ENCODE measurements at places on chromosomes 7 and 10.
A peak's percentile ranks its signal among the peaks of the same experiment; 100 is the strongest.

GRCh38 chr7:127789031-127789430 lies 137.0 kb downstream of the SND1 start:
- no peak for DNase-seq

GRCh38 chr7:132183781-132184380 lies 392.4 kb downstream of the PLXNA4 start:
- DNase-seq, result peak; percentile 8

- no peak for DNase-seq
Observed at GRCh38 chr10:3699916-3700315, 85.1 kb downstream of the KLF6 start.

DNA sequence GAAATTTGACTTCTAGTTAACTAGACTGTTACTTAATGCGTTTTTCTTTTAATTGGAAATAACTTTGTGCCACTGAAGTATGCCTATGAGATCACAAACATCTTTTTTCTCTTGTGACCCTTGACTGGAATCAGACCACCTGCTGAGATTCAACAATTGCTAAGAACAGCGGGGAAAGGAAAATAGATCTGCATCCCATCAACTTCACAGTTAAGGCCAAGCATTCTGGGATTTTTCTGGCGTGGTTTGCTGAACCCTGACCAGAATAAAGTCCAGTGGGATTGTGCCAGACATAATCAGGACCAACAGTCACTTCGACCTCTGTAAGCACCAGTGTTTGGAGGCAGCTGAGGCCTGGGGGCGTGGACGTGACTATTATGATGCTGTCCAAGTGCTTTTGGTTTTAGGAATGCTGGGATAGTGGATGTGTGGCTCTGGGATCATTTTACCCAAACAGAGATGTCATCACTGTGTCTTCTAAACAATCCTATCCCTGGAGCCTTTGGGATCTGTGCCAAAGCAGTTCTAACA lies 373.3 kb upstream of the PRKCQ start:
- no peak for DNase-seq

GRCh38 chr7:67758551-67758950 lies 761.9 kb downstream of the TYW1 start:
- no peak for DNase-seq

DNA sequence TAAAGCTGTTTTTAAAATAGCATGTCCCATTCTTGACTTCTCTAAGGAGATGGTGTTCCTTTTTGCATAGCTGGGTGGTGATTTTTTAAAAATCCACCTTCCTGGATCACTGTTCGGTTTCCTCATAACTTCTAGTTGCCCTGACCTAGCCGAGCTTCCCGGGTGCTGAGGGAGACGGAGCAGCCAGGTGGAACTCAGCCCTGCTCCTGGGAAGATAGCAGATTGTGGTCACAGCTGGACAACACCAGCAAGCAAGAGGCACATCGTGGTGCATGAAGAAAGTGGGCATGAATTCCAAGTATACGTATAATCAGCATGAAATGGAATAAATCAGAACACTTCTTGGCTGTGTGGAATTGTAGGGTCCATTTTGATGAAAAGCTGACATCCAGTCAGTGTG lies 73.5 kb upstream of the RSU1 start:
- DNase-seq, result no peak

DNA sequence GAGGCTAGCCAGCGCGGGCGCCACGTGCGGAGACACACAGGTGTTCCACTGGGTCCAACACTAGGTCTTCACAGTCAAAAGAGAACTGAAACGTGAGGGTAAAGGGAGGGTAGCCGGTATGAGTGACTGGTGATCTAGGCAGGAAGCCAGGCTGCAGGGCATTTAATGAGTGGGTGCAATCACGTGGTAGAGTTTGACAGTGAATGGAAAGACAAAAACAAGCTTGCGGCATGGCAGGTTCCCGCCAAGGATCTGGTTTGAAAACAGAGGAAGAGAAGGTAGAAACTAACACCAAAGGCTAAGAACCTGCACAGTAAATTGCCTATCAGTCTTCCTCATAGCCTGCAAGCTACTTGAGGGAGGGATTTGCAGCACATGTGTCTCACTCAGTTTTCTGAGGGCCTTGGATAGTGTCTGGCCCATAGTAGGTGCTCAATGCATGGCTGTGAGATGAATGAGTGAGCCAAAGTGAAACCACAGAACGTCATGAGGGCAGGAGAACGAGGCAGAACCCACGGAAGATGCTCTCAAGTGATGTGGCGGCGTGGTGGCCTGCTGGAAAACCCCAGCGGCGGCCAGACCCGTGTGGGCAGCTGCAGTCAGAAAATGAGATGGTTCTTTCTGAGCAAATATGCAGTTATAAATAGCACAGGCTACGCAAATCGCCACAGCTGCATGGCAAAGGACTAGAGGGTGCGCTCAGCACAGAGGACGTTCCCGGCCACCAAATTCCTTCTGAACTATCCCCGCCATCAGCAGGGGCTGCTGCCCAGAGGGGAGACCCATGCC lies 183.6 kb upstream of the NFE2L3 start:
- no peak for DNase-seq

DNA sequence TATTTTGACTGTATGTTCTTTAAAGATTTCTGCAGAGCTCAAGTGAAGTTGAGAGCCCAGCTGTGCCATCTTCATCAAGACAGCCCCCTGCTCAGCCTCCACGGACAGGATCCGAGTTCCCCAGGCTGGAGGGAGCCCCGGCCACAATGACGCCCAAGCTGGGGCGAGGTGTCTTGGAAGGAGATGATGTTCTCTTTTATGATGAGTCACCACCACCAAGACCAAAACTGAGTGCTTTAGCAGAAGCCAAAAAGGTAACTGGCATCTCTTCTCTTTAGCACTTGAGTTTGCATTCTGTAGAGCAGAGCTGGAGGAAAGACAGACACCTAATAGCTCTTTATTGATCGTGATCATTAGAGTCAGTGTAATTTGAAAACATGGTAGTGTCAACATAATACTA lies 33.7 kb downstream of the MCM10 start:
- DNase-seq, result no peak

- no peak for DNase-seq
Observed at GRCh38 chr7:155702616-155703015, 58.2 kb downstream of the RBM33 start.

DNA sequence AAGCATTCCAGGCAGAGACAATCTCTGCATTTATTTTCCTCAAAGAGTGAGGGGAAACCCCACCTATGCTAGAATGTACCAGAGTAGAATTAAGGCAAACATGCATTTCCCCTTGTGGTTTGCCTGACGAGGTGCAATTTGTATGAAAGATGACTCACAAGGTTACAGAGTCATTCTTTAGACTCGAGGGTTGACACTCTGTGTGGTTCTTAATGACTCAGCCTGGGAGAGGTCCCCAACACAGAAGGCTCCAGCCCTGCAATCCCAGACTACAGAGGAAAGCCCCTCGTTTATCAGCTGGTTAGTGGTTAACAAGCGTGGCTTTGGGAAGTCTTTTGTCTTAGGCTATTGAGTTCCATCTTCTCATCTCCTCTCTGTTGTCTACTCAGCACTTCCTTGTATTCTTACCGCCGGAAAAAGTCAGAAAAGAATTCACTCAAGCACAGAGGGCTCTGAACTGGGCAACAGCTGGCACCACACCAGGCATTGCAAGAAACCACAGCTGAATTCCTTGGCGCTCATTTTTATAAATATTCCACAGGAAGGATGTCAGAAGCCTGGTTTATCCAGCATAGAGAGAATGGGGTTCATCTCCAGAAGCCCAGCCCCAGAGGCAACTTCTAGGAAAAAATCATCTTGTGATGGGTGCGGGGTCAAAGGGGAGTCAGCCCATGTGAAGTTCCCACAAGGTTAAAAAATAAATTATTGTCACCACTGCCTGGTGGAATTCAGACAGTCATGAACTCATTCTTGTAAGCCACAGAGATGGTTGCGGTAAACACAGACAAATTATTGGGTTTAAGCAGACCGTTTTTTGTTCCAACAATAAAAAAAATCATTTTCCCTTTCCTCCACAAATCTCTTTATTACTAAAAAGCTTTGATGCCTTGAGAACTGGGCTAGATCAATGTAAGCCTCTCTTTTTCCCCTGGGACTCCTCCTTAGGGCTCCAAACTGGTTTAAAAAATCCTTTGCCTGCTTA lies 24.5 kb upstream of the SVIL start:
- DNase-seq, result no peak

GRCh38 chr10:100864036-100864885 lies 48.5 kb upstream of the SLF2 start:
- DNase-seq, result no peak

GRCh38 chr10:3946234-3947229 lies 161.5 kb upstream of the KLF6 start:
- no peak for DNase-seq

DNA sequence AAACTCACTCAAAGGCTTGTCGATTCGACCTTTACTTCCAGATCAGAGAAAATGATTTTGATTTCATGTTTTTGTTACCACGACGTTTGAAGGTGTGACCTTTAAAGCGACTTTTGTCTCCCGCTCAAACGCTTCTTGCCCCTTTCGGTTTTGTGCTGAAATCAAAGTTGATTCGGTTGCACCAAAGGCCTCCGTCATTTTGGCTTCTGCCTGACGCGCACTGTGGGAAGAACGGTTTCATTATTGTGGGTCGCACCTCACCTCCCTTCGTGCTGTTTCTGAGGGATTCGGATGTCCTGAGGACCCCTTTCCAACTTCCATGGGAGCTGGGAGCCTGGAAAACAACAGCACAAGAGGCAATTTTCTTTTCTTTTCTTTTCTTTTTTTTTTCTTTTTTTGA lies 176.9 kb downstream of the DNAJB6 start:
- no peak for DNase-seq

- DNase-seq, result no peak
Observed at GRCh38 chr10:125035588-125036295, 93.8 kb downstream of the ZRANB1 start.

- no peak for DNase-seq
Observed at GRCh38 chr7:84490661-84491060, 296.1 kb upstream of the SEMA3A start.

DNA sequence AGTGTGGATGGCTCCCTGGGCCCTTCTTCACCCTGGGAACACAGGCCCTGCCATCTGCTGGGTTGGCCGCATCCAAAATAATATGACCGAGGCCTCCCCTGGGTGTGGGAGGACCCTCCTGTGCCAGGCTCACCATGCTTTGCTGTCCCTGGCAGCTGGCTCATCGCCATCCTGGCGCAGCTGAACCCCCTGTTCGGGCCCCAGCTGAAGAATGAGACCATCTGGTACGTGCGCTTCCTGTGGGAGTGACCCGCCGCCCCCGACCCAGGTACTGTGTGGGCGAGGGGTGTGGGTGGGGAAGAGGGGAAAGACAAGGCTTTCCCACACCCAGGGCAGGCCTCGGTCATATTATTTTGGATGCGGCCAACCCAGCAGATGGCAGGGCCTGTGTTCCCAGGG lies 4.8 kb downstream of the ATP6V0E2 start:
- no peak for DNase-seq

DNA sequence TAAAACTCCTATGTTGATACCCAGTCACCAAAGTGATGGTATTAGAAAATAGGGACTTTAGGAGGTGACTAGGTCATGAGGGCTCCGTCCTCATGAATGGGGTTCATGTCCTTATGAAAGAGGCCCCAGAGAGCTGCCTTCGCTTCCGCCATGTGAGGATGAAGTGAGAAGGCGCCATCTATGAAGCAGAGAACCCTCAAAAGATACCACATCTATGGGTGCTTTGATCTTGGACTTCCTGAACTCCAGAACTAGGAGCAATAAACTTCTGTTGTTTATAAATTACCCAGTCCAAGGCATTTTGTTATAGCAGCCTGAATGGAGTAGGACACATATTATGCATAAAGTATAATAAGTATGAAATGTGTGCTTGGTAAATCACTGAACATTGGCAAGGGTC lies 8.1 kb upstream of the PDSS1 start:
- DNase-seq, result no peak

DNA sequence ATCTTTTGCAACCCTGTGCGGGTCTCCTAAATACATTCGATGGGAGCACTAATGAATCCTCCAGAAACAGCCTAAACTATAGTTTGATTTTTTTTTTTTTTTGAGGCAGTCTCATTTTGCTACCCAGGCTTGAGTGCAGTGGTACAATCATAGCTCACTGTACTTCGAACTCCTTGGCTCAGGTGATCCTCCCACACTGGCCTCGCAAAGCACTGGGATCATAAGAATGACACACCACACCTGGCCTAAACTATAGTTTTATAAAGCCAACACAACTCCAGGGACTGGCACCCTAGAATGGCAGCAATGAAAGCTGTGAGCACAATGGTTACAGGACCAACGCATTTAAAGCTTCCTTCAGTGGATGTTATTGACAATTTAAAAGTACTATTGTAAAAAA lies 14.5 kb upstream of the JMJD1C start:
- no peak for DNase-seq

- DNase-seq, result no peak
Observed at GRCh38 chr10:48389272-48389671, 82.8 kb downstream of the MAPK8 start.

- DNase-seq, result no peak
Observed at GRCh38 chr10:100469756-100470155, 6.9 kb downstream of the WNT8B start.
